Dorsolateral prefrontal cortex (tissue), 122 donors: ENCODE measurements at places on chromosomes 2 and 18.

- no peak for DNase-seq
Observed at GRCh38 chr2:26904839-26905238, 56.9 kb downstream of the DPYSL5 start.

DNA sequence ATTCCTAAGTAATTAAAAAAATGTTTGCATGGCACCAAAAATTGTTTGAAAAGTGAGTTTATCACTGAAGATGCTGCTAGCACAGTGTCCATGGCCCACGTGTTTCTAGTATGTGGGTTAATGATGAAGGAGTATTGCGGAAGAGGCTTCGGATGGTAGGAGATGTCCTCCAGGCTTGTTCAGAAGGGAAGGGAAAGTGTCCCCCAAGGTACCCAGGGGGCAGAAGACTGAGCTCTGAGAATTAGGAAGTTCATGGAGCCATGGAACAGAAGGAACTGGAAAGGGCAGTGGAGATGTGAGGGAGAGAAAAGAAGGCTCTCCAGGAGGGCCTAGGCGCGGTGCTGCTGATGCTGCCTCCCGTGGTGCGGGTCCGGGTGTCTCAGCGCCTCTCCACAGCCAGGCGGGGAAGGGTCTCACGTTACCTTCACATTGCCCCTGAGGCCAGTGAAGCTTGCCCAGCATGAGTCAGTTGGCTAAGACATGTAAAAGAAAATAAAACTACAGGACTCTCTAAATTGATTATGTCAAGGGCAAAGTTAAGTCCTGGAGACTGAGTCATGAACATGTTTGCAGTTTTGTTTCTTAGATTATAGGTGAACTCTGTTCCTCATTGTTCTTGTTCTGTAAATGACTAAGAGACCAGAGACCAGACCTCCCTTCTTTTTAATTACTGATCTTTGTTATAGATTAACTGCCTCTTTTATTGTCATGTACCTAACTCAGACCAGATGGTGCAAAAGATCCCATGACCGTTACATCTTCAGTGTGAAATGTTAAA lies 89.0 kb downstream of the MTCL1 start:
- no peak for DNase-seq

DNA sequence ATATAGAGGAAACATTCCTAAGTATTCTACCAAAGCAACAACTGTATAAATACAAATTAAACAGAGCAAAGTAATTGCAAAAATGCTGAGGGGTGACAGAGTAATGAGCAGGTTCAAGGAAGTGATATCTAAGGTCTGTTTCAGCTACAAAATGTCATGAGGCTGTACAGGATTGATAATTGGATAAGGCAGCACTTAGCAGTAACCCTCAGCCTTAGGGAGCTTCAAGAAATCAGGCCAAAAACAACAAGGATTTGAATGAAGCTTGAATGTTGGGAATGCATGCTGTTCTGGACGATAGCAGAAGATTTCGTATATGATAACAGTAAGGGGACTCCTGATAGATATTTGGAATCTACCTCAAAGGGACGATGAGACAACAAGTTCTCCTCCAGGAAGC lies 142.0 kb upstream of the MMADHC start:
- no peak for DNase-seq

DNA sequence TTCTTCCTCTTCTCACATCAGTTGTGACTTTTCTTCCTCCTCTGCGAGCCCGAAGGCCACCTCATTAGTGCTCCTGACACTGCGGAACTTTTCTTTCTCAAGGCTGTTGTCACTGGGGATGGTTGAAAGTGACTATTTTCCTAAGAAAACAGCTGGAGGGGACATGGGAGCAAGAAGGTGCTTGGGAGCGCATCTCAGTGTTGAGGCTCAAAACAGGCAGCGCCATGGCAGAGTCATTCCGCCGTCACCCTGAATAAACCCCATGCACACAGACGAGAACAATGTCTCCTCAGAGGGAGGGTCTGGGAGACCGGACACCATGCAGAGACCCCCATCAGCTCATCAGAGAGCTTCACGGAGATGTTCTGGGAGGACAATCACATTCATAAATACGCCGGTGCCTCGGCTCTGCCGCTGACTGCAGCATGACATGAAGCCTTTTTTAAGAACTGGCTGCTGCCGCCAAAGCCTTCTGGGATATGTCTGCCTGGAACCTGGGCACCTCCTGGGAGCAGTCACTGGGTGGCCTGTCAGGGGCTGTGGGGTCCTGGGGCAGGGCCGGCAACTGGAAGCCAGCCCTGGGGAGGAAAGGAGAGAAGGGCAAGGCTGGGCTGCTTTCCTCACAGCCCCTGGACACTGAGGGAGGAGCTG lies 19.2 kb downstream of the ATOH8 start:
- peak; percentile 53 for DNase-seq

- DNase-seq = no peak
Observed at GRCh38 chr2:72300147-72300684, 152.6 kb upstream of the CYP26B1 start.

DNA sequence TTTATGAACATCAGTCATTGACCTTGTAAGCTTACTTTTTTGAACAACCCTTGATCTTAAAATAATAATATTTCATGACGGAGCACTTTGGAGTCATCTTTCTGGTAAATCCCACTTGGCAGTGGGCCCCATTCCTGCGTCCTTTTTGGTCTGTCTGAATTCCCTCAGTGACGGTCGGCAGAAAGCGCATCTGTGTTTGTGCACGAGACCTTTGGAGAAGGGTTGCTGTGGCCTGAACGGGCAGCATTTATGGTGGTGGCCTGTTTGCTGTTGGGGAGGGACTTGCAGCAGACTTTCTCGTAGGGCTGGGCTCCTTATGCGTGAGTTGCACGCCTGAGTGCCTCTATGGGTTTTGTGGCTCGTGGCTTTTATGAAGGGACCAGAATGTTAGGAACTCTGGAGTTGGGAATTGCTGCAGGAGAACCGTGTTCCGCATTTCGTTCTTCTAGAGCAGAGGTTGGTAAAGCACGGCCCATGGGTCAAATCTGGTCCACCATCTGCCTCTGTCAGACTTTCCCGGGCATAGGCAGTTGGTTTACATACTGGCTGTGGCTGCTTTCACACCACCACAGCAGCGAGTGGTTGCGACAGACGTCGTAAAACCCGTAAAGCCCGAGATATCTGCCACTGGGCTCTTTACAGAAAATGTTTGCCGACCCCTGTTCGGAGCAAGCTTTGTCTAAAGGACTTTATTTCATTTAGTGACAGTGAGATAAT lies 30.8 kb downstream of the LPIN1 start:
- DNase-seq = no peak

DNA sequence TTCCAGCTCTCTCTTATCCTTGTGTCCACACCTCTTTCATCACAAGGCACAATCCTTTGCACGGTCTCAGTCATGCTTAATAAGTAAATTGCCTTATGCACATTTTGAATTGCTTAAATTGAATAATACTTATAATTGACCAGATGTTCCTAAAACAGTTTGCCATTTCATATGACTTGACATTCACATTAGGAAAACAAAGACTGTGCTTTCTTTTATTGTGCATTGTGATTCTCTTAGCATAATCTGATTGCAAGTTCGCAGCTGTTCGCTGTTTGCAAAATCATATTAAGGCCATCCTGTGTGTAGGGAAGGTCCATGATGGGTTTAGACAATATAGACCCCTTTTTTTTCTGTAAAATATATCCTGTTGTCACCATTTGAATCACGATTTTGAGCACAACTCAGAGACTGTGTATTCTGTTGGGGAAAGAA lies 75.6 kb downstream of the RNF144A start:
- no peak for DNase-seq

DNA sequence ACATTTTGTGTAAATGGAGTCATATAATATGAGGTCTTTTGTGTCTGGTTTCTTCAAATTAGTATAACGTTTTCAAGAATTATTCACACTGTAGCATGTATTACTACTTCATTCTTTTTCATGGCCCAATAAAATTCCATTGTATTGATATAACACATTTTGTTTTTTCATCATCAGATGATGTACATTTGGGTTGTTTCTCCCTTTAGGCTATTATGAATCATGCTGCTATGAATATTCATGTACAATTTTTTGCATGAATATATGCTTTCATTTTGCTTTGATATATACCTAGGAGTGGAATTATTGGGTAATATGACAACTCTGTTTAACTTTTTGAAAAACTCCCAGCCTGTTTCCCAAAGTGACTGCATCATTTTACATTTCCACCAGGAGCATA lies 220.2 kb downstream of the NR4A2 start:
- no peak for DNase-seq

DNA sequence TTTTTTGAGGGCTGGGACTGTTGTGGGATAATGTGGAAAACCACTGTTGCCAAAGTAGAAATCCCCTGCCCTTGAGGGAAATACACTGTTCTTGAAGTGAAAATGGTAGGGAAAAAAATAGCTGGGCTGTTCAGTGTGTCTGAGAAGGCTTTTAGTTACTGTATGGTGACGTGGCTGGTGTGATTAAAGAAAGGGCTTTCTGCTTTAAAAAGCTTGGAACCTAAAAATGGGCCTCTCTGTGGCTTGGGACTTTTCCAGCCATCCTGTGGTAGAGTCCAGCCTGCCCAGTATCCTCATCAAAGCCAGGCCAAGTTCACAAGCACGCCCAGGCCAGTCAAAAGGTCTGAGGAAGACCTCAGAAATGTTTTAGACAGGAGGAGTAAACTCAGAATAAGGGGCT lies 6.8 kb downstream of the MGAT5 start:
- no peak for DNase-seq

- no peak for DNase-seq
Observed at GRCh38 chr2:168530982-168531622, 75.0 kb downstream of the CERS6 start.

- DNase-seq = no peak
Observed at GRCh38 chr2:58072102-58072501, 25.5 kb downstream of the VRK2 start.

DNA sequence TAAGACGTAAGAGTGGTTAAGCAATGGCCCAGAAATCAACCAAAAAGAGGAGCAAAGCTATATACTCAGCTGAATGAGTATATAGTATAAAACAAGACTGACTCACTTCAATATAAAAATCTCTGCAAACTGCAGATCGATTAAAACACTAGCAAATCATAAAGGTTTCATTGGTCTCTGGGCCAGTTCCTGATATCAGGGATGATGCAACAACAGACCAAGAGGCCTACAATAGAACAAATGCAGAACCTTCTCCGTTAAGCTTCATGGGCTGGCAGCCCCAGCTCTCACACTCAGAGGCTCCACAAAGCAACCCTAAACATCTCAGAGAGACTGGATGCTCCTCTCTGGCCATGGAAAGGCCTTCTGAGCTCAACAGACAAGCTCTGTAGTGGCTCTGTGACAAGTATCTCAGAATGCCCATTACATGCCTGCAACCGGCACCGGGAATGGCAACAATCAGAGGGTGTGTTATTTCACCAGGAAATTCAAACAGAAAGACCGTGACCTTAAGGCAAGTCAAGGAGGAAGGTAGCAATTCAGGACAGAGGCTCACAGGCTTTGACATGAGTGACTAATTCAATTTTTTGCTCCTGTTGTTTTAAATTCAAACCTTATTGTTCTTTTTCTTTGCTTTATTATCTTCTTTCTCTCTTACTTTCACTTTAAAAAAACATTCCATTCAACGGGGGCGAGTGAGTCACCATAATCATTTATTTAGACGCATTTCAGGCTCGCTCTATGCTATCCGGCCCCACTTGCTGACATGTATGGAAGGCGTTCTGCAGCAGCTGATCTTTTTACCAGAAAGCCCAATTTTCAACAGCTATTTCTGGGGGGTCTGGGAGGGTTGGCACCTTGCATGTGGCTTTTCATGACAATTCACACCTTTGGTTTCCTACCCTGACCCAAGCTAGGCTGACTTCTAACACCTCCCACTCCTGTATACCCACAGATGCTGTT lies 15.1 kb downstream of the CYRIA start:
- no peak for DNase-seq

DNA sequence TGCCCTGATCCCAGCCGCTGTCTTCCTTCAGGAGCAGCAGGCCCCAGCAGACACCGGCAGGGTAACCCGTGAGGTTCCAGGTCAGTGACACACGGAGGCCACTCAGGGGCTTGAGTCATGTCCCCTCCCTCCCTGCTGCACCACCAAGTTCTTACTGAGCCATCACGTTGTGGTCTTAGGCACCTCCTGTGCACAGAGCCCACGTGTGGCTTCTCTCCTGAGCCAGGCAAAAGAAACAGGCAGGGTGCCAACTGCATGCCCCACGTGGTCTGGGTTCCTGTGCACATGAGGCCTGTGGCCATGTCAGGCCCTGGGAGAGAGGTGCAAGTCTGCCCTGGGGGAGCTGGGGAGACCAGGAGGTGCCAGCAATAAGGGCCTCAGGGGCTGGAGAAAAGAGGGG lies 264.8 kb downstream of the KLHL29 start:
- no peak for DNase-seq

DNA sequence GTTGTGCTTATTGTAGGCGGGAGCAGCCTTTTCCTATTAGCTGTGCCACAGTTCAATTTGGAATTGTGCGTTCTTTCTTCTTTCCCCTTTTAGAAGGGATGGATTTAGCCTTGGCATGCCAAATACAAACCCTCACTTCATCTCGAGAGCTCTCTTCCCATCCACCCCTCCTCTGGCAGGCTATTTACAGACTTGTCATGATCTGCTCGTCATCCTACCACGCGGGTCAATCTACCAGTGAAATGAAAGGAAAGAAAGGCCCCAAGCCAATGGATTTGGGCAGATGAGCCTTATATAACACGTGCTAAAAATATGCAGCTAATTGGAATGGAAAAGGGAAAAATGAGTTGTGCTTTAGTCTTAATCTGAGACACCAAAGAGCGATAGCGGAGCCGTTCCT lies 277.5 kb downstream of the PRKCE start:
- DNase-seq = peak; percentile 89

- DNase-seq = no peak
Observed at GRCh38 chr2:28437149-28437835, 44.6 kb downstream of the FOSL2 start.

GRCh38 chr2:23944527-23944926 lies 4.3 kb downstream of the UBXN2A start:
- DNase-seq = peak; percentile 47

DNA sequence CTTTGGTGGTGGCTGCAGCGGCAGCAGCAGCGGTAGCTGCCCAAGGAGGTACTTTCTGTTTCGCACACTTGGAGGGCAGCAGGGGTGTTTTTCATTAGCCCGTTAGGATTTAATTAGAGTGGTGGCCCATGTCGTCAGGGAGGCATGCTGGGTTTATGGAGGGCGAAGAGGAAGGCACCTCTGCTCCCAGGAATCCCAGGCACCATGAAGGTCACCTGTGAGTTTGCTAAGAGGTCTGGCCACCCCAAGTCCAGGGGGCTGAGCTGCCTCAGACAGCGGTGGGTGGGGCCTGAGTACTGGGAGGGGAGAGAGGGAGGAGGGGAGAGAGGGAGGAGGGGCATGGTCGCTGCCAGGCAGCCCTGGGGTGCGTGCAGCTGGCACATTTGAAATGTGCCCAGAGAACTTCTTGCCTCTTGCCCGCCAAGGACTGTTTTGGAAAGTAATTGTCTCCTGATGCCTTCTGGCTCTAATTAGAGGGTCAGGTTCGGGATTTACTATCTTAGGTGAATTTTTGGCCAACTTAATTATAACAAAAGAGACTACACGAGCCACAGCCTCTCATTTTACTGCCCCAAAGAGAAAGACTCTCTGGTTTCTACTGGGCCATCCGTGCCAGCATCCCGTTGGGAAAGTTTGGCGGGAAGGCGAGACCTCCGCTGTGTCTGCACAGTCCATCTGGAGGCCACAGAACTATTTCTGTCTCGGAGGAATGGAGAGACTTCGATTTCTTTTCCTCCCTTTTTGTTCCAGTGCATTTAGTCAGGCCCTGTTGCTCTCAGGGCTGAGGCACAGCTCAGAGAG lies 62.0 kb downstream of the GLI2 start:
- DNase-seq = no peak
